ENCODE measurements at places on chromosomes 1 and 21.

GRCh38 chr1:2481885-2482284 is 5.8 kb downstream of the PLCH2 start:
- DNase-seq, result no peak

GRCh38 chr1:151371370-151372057 is 991 bp downstream of the SELENBP1 start:
- DNase-seq, result no peak

- DNase-seq, result no peak
Measured at GRCh38 chr1:175822580-175822979, 79.2 kb upstream of the TNR start.

- DNase-seq, result no peak
Measured at GRCh38 chr1:163130225-163130856, 61.2 kb downstream of the RGS4 start.

All from activated naive CD8-positive, alpha-beta T cell treated with anti-CD3 and anti-CD28 coated beads, Interleukin-2, amount 50 U/mL, for 24 hours (primary cell).